ENCODE measurements at places on chromosomes 1 and 21.

GRCh38 chr1:232422098-232422497 lies 207.8 kb downstream of the SIPA1L2 start:
- DNase-seq, result no peak

GRCh38 chr1:8789314-8790214 lies 27.9 kb downstream of the RERE start:
- no peak for DNase-seq

GRCh38 chr1:54297596-54298283 lies 97.8 kb downstream of the MRPL37 start:
- no peak for DNase-seq

- DNase-seq, result no peak
Observed at GRCh38 chr1:114154963-114155322, 1.3 kb upstream of the SYT6 start.

- DNase-seq, result no peak
Observed at GRCh38 chr1:74271503-74271902, 36.3 kb downstream of the TNNI3K start.

DNA sequence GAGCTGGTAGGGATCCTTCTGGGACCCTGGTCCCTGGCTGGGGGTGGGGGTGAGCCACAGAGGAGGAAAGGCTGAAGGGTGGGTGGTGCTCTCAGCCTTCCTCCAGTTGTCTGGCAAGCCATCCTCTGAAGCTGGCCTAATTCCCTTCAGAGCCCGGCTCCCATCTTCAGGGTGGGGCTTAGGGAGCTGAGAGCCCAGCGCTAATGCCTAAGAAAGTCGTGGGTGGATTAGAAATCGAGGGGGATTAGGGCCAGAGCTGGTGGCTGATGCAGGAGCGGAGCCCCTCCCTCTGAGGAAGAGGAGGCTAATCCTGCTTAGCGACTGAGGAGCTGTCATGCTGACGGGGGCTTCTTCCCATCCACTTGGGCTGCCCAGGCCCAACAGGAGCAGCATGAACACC lies 30.8 kb upstream of the DMBX1 start:
- no peak for DNase-seq

GRCh38 chr1:212415107-212415841 lies 588 bp upstream of the PACC1 start:
- no peak for DNase-seq

Measured in ovary (tissue), 10 donors.